DMS53 (cell line): ENCODE measurements at places on chromosomes 5 and 9.

GRCh38 chr5:170739446-170739845 lies 44.1 kb upstream of the GABRP start:
- no peak for DNase-seq

GRCh38 chr5:158922816-158923215 lies 176.9 kb downstream of the EBF1 start:
- DNase-seq: no peak

GRCh38 chr9:19511694-19512093 lies 102.9 kb downstream of the ACER2 start:
- no peak for DNase-seq

- DNase-seq: no peak
Measured at GRCh38 chr5:5156471-5157082, 16.4 kb downstream of the ADAMTS16 start.

DNA sequence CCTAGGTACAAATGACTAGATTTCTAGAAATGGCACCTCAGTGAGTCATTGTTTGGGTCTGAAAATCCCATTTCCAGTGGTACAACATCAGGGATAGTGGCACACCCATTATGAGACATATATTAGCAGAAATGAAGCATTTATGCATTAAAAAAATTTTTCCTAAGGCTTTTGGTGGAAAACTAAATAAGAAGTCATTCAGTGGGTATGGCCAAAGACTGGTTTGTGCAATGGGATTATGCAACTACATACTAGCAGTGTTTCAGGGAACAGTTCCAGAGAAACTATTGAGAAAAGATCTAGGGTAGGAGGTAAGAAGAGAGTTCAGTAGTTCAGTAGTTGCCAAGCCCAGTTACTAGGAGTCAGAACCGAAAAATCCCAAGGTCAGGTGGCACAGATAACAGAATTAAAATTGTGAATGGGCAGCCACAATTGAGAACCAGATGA lies 106.5 kb upstream of the HAPLN1 start:
- no peak for DNase-seq

DNA sequence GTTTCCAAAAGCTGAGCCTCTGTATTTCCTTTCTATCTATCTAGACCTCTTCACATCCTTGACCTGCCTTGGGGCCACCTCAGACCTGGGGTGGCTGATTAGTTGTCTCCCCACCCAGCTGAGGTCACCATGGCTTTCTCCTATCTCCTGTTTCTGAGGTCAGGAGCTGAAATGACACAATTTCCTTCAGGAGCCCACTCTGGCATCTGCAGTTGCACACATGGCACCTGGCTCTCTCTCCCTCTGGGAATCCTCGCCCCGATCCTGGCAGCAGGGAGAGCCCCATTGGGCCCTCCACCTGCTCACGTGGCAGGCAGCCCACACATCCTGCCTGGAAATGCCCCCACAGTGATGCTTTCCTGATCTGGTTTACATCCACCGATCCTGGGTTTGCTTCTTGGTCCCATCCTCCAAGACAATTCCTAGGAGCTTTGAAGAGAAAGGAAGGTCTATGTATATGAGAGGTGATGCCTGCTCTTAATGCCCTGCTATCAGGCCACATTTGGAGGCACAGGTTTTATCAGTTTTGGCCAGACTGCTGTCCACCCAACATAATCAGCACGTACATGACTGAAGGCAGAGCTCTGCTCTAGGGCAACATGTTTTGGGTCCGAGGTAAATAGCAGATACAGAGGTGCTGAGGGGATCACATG lies 53.7 kb downstream of the MARCHF3 start:
- no peak for DNase-seq

DNA sequence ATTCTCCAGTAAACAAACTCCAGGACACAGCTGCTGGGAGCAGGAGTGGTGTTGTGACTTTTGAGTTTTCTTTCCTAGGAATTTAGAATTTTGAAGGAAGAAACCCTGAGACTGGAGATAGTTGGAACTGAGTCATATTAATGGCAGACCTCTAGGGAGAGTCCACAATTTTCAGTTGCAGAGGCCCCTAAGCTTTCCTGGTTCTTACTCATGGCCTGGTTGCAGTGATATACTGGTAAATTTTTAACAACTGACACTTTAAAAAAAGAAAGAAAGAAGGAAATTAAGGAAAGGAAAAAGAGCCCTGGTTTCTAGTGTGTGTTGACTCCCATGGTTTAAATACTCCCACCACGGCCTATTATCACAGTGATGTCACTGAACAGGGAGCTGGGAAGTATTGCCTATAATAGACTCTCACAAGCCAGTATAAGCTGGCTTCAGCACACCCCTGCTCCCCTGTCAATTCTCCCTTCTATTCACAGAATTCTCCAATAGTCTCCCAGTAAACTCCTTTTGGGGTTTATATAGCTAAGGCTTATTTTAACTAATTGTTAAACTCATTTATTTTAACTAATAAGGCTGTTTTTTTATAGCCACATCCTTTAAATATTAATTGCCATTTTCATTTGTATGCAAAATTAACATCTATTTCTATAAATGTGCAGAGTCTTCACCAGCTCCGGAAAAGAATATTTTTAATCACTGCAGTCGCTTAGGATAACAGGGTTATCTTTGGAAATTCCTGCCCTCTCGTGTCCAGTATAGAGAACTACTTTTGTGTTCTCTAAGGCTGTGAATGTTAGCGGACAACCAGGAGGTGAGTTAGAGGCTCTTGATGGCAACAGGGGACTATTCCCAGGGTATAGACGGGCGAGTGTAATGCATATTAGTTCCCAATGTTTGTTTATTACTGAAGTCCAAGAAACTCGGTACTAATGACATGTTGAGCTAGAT lies 59.7 kb downstream of the GGTA1 start:
- no peak for DNase-seq

DNA sequence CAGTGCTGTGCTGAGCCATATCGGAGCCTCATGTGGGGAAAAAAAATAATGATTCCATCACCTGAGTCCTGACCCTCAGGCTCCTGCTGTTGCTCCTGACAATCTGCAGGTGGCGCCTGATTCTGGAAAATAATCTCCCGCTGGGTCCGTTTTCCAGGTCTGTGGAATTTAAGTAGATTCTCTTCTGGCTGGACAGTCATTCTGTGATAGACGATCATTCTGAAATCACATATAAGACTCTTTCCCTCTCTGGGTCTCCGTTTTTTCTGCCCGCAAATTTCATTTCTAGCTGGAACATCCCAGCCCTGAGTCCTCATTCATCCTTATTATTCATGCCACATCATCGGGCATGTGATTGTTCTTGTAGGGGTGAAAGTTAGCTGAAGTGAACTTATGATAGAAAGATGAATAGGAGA lies 22.1 kb upstream of the STXBP1 start:
- DNase-seq: peak; percentile 90

GRCh38 chr9:89015336-89015735 lies 24.1 kb downstream of the S1PR3 start:
- no peak for DNase-seq

DNA sequence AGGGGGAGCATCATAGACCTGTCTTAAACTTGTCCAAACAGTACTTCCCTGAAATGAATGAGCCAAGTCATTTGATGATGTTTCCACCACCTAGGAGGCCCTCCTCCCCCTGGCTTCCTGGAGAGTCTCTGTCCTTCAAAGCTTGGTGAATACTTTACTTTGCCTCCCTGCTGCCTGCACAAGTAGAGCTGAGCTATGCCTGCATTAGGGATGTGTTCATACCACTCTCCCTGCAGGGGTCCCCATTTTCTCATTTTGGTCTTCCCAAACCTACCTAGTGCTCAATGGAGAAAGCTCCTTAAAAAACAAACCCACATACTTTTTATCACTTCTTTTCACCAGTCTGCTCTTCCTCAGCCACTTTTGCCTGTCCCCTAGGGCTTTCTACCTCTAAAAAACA lies 7.7 kb downstream of the CCNI2 start:
- DNase-seq: peak; percentile 12

DNA sequence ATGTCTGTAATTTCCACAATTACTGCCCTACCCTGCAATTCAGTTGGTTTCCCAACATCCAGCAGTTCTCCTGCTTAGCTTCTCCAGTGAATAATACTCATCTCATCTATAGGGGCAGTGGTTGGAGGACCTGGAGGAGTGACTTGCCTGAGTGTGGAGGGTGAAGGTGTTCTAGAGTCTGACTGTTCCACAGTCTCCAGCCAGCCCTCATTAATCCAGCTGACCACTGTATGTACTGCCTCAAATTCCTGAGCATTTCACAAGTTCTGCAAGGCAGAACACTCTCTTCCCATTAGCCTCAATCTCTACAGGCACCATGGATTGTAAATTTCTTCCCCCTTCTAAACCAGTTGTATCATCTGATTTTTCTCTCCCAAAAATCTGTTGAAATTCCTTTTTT lies 147.4 kb upstream of the NFIL3 start:
- DNase-seq: no peak

- no peak for DNase-seq
Measured at GRCh38 chr9:22382331-22382730, 64.3 kb upstream of the DMRTA1 start.

- peak; percentile 64 for DNase-seq
Measured at GRCh38 chr5:31809050-31809870, 170.3 kb downstream of the PDZD2 start.

DNA sequence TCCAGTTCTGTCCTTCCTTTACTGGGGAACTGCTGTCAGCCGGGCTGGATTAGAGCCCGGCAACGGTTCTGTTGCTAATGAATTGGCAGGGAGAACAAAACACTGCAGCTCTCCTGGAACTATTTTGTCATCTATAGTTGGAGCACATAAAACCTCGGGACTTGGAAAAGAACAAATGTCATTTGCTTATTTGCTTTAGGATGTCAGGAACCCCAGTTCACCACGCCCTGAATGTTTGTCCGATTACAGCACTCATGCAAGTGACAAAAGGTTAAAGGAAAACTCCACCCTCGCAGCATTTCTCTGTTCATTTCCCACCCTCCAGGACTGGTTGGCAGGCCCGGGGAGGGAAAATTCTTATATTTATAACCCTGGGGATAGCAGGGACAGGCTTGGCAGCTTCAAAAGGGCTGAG lies 66.4 kb upstream of the PLPP1 start:
- peak; percentile 11 for DNase-seq

- no peak for DNase-seq
Measured at GRCh38 chr5:58786035-58786434, 203.2 kb downstream of the RAB3C start.

DNA sequence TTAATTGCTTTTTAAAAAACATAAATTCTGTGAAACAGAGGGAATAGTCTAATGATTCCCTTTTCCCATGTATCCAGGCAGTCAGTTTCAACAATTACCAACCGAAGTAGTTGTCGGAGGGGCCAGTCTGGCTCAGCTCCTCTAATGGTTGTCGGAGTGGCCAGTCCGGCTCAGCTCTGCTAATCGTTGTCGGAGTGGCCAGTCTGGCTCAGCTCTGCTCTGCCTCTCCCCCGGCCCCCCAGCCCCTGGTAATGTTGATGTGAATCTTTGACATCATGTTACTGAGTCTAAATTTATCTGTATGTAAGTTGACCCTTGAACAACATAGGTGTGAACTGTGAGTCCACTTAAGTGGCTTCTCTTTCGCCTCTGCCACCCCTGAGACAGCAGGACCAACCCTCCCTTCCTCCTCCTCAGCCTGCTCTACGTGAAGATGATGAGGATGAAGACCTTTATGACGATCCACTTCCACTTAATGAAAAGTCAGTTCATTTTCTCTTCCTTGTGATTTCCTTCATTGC lies 9.4 kb downstream of the NDUFS6 start:
- no peak for DNase-seq

DNA sequence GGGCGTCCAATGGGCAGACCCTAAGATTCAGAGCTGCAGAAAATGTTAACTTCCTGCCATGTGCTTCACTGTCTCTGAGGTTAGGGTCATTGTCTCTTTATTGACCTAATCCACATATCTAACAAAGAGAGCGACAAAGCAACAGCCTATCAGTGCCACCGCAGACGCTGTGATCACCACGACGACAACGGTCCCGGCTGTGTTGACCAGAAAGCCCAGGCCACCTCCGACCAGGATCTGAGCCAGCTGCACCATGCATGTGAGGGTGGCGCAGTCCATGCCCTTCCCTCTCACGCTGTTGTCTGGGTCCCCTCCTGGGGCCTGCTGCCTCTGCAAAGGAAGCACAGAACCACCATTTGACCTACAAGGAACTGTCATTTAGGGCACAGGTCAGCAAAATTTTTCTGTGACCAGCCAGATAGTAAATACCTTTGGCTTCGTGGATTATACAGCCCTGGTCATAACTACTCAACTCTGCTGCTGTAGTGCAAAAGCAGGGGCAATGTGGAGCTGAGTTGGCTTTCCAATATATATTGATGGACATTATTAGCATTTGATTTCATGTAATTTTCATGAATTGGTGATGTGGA lies 8.5 kb downstream of the RXFP3 start:
- DNase-seq: no peak

DNA sequence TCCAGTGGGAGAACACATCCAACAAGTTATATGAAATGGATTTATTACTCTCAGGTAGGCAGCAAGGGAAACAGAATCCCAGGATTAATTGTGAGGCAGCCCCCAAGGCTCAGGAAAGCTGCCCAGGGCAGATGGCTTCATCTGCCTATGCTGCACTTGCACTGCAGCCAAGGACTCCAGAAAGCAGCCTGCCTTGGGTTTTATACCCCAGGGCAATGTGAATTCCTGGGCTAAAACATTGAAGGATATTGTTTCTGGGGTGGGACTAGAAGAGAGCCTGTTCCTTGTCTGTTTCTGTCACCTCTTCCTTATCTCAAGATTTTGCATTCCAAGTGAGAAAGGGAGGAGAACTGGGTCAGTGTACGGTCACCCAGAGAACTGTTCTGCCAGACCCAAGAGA lies 8.8 kb upstream of the CCL27 start:
- no peak for DNase-seq

DNA sequence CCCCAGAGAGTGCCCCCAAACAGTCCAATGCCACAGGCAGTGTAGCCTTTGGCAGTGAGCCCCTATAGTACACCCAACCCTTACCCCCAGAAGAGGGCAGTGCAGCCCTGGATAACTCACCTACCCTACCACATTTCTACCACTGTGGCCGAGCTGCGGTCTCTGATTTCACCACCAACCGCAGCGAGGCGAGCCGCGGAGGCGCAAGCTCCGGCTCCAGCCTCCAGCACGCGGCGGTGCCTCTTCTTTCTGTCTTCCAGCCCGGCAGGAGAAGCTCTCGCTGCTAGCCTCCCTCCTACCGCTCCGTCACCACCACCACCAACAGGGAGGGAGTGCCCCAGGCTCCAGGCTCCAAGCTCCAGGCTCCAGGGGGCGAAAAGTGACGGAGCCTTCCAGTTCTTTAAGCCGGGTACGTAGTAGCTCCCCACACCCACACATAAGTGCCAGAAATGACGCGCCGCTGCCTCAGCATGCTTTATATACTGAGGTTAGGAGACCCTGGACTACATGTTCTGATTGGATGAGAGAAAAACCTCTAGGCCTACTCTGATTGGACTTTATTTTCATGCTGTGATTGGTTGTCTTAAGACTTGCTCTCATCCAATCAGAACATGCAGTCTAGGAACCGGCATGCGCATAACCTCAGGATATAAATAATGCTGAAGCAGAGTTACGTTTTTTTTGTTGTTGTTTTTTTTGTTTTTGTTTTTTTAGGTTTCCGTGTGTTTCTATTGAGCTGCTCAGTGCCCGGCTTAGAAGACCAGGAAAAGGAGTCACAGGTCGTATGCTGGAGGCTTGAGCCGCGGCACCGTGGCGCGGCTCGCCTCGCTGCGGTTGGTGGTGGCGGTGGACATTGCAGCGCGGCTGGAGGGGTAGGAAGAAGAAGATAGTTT lies at the start of gene PCAT7:
Gene PCAT7 (plus strand): TSS at position 645 of the 893 bp plus-strand sequence.
- DNase-seq: peak; percentile 93
